Hematopoietic multipotent progenitor cell (in vitro differentiated cells): ENCODE measurements at places on chromosomes 16 and 17. TPM values are rescaled to one million over a fixed set of nuclear protein-coding genes. Genes with fewer than 3 reads are reported as not detected.
A peak's percentile ranks its signal among the peaks of the same experiment; 100 is the strongest.

DNA sequence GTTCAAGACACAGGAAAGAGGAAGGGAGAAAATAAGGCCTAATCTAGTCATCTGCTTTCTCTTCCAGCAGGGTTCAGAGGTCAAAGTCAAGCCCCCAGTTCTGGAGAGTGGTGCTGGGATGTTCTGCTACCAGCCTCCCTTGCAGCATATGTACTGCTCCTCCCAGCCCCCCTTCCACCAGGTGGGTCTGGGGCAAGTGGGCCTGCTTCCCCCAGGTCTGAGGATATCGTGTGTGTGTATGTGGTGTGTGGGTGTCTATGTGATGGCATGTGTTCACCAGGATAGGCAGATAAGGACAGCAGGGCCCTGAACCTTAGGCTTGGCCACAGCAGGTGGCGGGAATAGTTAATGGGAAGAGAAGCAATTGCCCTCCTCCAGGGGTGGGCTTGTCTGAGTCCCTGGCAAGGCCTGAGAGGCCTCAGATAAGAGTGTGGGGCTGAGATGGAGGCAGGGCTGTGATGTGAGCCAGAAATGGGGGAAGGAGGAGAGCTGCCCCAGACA lies 21.1 kb downstream of the FOXN1 start:
- DNase-seq = peak; percentile 32

DNA sequence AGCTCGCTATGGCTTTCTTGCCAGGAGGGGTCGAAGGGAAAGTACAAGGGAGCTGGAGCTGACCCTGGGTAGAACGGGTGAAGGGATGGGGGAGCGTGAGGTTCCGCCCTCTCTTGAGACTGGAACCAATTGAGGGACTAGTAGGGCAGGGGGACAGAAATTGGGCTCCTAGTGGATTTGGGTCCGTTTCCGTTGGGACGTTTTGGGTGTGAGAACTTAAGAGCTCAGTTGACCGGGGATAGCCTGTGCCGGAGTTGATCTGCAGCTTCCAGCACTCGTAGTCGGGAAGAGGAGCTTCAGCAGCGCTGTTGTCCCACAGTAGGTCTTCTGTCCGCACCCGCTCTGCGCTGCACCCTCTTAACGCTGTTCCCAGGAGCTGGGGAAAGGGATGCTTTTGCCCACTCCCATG lies 481 bp downstream of the CNTROB start:
- no peak for DNase-seq

DNA sequence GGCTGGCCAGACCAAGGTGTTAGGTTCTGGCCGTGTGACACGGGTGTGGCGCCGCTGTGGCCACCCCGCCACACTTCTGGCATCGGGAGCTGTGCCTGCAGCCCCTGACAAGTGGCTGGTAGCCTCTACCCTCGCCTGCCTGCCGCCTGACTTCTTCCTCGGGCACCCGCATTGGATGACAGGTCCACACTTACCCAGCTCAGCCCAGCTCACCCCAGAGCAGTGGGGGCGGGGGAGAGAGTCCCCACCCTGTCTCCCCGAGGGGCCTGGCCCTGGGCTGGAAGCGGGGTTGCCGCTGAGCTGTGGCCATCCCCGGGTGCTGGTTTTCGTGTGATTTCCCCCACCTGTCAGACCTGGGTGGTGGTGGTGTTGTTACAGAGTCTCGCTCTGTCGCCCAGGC lies 53.9 kb upstream of the ACSF3 start:
- DNase-seq = no peak

DNA sequence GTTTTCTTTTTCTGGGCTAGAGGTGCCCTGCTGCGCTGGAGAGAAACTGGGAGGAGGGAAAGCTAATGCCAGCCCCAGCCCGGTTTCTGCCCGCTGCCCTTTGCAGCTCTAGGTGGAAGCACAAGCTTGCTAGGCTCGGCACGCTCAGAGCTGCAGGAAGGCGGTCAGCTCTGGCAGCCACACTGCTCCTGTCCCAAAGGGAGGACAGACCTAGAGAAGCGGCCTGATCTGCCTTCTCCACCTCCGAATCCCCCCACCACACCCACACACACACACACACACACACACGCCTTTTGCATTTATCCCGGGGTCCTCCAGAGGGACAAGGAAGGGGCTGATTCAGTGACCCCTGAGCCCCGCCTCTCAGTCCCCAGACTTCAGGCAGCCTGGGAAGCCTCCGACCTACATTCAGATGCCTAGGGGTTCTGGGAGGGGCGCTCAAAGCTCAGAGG lies 418.1 kb downstream of the SOX9 start:
- DNase-seq = no peak

DNA sequence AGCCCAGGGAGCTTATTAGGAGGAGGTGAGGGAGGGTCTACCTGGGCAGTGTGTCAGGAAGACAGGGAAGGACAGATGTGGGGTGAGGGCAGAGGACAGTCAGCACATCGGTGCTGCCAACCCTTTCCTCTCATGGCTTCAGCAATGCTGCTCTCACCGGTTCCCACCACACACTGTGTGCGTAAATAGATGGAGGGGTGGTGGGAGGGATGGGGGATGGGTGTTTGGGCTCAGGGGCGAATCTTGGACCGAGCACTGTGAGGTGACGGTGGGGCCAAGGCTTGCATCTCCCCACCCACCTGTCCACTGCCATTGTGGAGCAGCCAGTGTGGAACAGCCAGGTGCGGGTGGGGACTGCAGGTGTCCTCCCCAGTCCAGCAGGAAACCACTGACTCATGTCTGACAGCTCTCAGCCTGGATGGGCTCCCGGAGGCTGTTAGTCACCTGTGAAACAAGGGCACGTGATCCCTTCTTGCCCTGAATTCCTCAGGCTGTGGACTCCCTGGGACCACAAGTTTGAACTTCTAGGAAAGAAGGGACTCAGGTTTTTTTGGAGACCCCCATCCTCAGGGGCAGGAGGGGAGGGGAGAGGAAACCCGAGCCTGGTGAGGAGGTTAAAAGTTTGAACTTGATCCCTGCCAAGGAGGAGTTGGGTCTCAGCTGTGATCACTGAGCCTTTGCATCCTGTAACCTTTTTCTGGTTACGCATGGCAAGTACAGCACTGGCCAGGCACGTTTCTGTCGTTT lies 42.7 kb upstream of the SMPD3 start:
- DNase-seq = no peak

- DNase-seq = no peak
Measured at GRCh38 chr16:55846598-55847346, 13.9 kb upstream of the CES1 start.

- DNase-seq = peak; percentile 16
Measured at GRCh38 chr16:46947900-46948547, 25.4 kb downstream of the DNAJA2 start.

GRCh38 chr17:37673386-37673785 lies 30.1 kb upstream of the DDX52 start:
- no peak for DNase-seq

- DNase-seq = no peak
Measured at GRCh38 chr16:50315346-50315997, 49.1 kb downstream of the ADCY7 start.

Gene ERN1
- total RNA-seq = 17.2 TPM

Gene RCVRN
- 0.27 TPM for total RNA-seq

Gene HIGD1B
- total RNA-seq = not detected
